ENCODE measurements at places on chromosomes 5 and 9. TPM values are rescaled to one million over a fixed set of nuclear protein-coding genes. Genes with fewer than 3 reads are reported as not detected.

DNA sequence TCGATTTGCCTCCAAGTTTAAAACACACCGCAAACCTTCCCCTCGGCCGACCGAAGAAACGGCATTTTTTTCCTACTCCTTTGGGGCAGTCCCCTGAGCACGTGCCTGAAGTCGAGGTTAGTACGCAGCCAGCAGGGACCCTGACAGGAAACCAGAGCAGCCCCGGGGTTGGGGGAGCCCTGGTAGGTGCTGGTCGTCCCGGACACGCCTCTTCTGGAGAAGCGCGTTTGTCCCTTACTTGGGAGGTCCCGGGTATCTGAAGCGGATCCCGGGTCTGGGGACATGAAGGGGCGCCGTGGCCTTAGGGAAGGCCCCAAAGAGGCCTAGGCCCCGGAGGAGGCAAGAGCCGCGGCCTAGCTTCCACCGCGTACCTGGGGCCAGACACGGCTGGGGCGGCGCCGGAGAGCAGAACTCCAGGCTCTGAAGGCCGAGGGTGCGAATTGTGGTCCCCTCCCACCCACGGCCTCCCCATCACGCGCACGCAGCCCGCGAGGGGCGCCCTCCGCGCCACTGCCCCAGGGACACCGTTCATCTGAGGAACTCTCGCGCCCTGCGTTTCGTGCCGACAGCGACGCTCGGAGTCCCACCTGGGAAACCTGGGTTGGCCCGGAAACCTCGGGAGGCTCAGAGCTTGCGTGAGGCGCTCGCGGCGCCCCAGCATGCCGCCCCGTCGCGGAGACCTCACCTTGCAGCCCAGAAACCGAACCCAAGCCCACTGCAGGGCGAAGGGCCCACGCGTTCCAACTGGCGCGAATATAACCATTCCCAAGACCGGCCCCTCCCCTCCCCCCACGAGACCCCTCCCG lies 10.4 kb downstream of the OTP start:
- DNase-seq: no peak

- DNase-seq: no peak
Observed at GRCh38 chr9:36847781-36848673, 186.0 kb downstream of the PAX5 start.

The C9orf78 gene
- 34.6 TPM for total RNA-seq

GRCh38 chr9:130780415-130780814 lies 54.6 kb upstream of the ABL1 start:
- no peak for DNase-seq

The SH2D3C gene
- total RNA-seq: 10.2 TPM

DNA sequence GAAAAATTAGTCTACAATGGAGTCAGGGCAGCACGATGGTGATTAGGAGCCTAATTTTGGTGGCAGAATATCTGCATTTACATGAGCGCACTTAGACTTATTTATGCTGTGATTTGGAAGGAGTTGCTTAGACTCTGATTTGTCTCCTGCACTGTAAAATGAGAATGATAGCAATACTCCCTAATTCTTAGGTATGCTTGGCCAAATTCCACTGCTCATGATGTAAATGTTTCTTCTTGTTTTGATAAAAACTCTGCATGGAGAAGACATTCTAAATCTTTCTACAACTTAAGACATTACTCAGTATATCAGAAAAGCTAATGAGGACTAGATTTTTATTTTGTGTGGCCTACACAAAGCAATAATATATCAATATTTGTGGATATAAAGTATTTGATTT lies 205.4 kb downstream of the CDH18 start:
- DNase-seq: no peak

DNA sequence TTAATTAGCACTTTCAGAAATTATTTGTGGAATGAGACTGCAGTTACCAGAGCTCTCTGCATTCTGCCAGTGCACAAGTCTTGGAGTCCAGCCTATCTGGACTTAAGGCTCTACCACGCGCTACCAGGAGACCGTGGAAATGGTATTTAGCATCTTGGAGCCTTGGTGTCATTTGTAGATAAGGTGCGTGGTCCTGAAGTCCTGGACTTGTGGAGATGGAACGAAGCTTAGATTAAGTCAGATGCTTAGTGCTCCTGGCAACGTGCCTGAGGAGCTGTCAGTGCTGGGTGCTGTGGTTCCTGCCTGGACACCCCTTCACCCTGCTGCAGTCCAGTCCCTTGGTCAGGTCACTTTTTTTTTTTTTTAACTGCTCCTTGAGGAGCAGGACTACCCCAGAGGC lies 59.7 kb downstream of the RCL1 start:
- DNase-seq: no peak

The LURAP1L gene
- total RNA-seq: 1.7 TPM

GRCh38 chr5:54295651-54296276 lies 14.6 kb downstream of the ARL15 start:
- no peak for DNase-seq

- no peak for DNase-seq
Observed at GRCh38 chr9:73753171-73753570, 601.5 kb downstream of the ANXA1 start.

The AFF4 gene
- 114 TPM for total RNA-seq

The SYK gene
- 8.6 TPM for total RNA-seq

- DNase-seq: peak; percentile 24
Observed at GRCh38 chr5:58019614-58020013, 440.3 kb downstream of the PLK2 start.

- no peak for DNase-seq
Observed at GRCh38 chr9:133960568-133961129, 31.5 kb downstream of the VAV2 start.

The DOCK8 gene
- total RNA-seq: 9.8 TPM

DNA sequence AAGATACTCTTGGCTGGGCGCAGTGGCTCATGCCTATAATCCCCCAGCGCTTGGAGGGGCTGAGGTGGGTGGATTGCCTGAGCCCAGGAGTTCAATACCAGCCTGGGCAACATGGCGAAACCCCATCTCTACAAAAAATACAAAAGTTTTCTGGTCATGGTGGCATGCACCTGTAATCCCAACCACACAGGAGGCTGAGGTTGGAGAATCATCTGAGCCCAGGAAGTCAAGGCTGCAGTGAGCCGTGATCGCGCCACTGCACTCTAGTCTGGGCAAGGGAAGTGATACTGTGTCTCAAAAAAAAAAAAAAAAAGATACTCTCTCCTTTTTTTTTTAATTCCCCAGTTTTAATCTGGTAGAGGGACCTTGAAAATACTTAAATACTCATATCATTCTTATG lies 15.0 kb downstream of the ANKRD33B start:
- DNase-seq: no peak

The RNF183 gene
- not detected for total RNA-seq

The TCF7 gene
- total RNA-seq: 4.6 TPM

DNA sequence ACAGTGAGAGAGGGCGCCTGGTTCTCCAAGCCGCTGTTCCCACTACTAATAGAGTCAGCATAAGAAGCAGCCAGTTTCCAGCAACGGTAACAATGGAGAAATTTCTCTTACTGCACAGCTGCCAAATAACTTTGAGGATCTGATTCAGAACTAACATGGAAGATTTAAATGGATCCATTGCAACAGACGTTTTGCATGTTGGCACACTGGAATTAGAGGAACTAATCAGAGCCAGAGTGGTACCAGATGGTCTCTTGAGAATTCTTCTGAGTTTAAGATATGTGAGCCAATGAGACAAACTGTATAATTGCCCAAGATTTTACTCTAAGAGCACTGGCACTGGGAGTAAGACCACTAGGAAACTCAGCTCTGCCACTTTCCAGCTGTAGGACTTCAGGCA lies 186.5 kb downstream of the EFNA5 start:
- no peak for DNase-seq

The SHB gene
- total RNA-seq: 8.7 TPM

DNA sequence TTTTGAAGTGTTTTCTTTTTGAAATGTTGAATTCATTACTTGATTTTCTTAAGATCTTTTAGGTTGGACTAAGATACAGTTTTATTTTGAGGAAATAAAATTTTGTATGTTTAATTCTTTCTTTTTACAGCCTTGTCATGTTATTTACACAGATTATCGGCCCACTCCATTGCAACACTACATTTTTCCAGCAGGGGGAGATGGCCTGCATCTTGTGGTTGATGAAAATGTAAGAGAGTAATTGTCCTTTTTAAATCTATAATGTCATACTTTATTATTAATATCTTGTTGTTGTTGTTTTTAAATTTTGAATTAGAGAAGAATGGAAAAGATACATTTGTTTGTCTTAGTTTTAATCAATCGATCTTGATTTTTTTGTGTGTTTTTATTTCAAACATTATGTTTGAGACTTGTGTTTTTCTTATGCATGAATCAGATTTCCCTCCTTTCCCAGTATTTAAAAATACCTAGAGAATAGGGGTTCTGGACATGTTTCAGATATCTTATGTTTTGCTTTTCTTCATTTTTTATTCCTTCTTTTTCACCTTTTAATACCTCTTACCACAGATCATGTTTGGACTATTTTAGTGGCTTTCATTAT lies 36.7 kb downstream of the MTREX start:
- peak; percentile 44 for DNase-seq

DNA sequence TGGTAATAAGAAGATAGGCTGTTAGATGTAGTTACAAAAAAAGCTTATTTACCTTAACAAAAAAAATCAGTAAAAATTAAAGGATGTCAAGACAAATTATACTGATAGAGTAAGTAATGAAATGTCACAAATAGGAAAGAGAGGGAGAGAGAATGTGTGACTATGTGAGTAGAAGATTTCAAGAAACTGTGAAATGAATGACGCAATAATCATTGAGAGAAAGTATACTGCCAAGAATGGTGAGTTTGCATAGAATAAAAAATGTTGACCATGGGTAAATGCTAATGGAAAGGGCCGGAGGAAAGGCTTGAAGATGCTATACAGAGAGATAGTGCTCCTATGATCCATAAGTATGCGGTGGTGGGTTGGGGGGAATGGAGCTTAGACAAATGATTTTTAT lies 100.7 kb downstream of the PTPRD start:
- DNase-seq: no peak

GRCh38 chr9:108271646-108272348 lies 584.0 kb downstream of the ACTL7B start:
- DNase-seq: no peak

DNA sequence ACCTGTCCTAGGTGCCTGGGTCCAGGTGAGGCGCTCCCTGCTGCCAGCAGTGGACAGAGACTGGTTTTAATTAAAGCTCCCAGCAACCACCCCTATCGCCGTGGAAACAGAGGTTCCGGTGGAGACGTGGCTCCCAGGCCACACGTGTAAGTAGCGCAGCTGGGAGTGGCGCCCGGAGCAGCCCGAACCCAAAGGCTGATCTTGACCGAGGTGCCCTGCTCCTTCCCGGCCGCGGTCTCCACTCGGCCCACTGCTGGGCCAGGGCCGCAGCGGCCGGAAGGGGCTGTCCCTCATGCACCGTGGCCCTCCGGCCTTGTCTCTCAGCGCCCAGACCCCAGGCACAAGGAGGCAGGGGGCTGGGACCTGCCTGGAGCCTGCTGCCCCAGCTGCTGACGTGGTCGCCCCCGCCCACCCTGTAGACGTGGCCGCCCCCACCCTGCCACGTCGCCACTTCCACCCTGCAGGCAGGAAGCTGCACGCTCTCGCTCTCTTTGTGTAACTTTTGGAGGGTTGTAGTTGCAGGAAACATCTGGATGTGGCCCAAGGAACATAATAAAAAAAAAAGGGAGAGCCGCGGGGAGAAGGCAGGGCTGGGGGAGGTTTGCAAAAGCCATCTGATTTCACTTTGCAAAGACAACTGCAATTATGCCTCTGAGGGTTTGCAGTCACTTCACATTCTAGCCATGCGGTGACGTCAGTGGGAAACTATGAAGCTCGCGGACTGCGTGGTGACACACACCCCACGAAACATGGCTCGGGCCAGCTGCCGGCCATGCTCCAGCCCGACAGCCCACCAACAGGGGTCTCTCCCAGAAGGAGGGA lies 129.9 kb downstream of the RXRA start:
- peak; percentile 89 for DNase-seq

- DNase-seq: no peak
Observed at GRCh38 chr5:157253547-157253946, 12.4 kb upstream of the CYFIP2 start.

- DNase-seq: no peak
Observed at GRCh38 chr9:114930056-114930812, at the start of gene TNFSF8. Gene TNFSF8, minus strand, starts transcription at chr9:114930591. Its CDS starts 288 bp downstream, at chr9:114930303.

DNA sequence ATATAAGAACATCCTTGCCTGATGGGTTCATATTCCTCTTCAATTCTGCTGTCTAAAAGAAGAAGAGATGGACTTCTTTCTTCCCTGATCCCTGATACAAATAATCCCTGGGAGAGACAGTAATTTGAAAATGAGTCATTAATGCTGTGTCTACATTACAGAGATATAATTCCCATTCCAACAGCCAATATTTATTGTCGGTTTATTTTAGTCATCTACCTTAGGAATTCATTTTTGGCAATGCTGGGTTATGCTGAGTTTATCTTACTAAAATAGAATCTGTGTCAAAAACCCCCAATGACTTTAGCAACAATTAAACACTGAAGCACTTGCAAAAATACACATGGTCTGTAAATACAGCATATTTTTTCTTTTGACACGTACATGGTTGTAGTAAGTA lies 23.9 kb downstream of the ZNF474 start:
- no peak for DNase-seq

GRCh38 chr5:88685591-88686541 lies 197.1 kb downstream of the MEF2C start:
- DNase-seq: no peak

DNA sequence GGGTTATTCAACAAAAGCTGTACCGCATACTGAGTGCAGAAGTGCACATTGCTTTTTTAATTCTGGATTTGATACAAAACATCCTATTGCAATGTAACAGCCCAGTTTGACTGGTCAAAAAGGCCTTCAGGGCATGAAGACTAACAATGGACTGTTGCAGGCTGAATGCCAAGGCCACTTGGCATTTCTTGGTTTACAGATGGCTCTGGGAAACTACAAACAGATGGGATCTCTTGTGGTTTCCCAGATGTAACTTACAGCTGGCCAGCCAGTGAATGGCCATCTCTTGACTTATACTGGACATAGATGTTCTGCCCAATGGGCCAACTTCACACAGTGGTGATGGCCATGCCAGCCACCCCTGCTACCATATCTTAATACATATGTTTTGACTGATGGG lies 36.8 kb downstream of the UGT3A2 start:
- no peak for DNase-seq

- DNase-seq: no peak
Observed at GRCh38 chr5:139457653-139458306, 4.8 kb downstream of the ECSCR start.

The C5orf58 gene
- total RNA-seq: not detected

DNA sequence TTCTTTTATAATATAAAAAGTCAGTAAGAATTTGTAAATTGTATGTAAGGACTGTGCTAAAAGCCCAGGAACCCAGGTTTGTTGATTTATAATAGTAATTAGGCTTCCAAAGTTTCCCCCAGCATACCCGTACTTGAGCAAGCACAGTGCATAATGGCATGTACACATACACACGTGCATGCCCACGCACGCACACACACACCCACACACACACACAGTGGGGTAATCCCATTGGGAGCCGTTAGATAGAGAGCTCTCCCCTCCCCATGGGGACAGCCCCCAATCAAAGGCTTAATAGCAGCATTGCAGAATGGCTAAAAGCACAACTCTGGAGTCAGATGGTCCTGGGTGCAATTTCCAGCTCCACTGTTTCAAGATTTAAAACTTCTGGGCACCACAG lies 319.7 kb upstream of the RFX3 start:
- no peak for DNase-seq

The GARIN3 gene
- not detected for total RNA-seq

The S100Z gene
- not detected for total RNA-seq

- no peak for DNase-seq
Observed at GRCh38 chr5:88659529-88660263, 223.3 kb downstream of the MEF2C start.
